ENCODE measurements at places on chromosomes 5 and 9.

DNA sequence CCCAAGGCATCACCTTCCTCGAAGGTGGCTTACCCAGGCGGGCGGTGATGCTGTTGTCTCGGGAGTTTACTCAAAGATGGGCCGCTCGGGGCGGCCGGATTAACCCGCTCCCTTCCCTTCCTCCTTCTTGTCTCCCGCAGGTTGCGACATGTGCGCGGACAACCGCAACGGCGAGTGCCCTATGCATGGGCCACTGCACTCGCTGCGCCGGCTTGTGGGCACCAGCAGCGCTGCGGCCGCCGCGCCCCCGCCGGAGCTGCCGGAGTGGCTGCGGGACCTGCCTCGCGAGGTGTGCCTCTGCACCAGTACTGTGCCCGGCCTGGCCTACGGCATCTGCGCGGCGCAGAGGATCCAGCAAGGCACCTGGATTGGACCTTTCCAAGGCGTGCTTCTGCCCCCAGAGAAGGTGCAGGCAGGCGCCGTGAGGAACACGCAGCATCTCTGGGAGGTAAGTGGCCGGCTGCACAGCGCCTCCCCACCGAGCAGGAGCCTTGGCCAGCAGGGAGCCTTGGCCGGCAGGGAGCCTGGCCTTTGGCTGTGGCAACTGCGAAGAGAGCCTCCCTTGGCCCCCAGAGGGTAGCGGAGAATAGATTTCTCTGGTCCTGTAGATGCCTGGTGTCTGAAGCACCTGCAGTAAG is 10.6 kb downstream of the PRDM6 start:
- DNase-seq: no peak

GRCh38 chr5:55176176-55176818 is 3.3 kb upstream of the CDC20B start:
- DNase-seq: no peak

DNA sequence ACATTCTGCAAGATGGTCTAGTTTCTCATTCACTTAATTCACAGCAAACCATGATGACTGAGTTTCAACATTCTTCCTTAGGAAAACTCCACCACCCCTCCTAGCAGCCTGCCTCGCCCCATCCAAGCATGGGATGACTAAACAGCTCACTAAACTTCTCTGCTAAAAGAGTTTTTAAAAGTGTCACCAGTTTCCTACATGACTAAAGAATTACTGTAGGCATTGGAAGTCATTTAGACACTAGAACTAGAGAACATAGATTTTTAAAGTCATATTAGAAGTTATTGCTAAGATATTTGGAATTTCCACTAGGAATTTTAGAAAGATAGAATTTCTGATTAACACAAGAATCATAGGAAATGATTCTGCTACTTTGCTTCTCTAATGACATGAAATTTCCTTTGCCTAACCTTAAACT is 5.5 kb upstream of the ESM1 start:
- DNase-seq: no peak

GRCh38 chr9:15349892-15350761 is 43.1 kb upstream of the TTC39B start:
- DNase-seq: no peak

DNA sequence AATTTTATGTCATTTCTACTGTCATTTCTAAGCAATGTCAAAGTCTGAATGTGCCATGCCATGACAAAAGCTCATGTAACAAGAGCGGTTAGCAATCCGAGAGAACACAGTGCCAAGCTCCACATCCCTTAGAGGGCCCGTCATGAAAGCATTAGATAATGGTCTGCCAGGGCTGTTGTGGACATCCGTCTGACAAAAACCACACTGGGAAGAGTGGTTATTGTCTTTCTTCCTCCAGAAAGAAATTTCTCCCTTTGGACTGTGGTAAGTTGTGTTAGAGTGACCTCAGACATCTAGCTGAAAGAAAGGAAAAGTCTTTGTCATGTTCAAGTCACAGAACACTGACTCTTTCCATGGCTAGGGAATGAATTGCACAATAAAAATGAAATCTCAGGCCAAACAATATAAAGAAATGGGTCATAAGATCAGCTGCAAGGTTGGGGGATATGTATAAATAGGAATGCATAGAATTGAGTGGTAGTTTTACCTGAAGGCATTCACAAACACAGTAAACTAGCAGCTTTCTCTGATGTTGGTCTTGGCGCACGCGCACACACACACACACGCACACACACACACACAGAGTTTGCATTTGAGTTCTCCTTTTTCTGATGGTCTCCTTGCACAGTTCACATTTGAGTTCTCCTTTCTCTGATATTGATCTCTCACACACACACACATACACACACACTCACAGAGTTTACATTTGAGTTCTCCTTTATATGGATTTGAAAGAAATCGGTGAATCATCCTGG is 5.3 kb downstream of the SLC1A3 start:
- DNase-seq: no peak

DNA sequence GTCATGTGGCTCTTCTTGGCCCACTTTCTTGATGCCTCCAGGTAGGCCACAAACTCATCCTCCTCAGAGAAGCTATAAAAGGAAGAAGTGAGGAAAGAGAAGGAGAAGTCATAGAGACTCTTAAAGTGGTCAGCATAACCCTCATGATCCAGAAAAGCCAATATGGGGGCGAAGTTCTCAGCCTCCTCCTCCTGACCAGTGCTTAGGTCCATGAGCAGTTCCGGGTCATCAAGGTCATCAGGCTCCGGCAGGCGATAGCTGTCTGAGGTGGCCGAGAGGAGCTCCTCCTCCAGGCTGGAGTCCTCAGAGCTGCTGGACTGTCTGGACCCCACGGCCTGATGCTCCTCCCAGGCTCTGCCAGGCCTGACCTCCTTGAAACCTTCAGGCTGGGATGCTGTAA is 34.7 kb downstream of the SH3TC2 start:
- no peak for DNase-seq

GRCh38 chr5:110025160-110025559 is 335.4 kb downstream of the MAN2A1 start:
- DNase-seq: no peak

DNA sequence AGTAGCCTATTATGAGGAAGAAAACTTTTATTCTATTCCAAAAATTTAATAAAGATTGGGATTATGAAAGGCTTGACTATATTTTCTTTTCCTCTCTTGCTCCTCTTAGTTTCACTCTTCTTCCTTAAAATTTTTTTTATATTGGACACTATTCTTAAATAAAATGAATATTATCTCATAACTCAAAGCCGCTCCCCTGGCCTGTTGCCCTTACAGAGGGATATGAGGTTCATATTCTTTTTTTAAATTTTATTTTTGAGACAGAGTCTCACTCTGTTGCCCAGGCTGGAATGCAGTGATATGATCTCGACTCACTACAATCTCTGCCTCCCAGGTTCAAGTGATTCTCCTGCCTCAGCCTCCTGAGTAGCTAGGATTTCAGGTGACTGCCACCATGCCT is 106.8 kb upstream of the MPDZ start:
- DNase-seq: no peak

DNA sequence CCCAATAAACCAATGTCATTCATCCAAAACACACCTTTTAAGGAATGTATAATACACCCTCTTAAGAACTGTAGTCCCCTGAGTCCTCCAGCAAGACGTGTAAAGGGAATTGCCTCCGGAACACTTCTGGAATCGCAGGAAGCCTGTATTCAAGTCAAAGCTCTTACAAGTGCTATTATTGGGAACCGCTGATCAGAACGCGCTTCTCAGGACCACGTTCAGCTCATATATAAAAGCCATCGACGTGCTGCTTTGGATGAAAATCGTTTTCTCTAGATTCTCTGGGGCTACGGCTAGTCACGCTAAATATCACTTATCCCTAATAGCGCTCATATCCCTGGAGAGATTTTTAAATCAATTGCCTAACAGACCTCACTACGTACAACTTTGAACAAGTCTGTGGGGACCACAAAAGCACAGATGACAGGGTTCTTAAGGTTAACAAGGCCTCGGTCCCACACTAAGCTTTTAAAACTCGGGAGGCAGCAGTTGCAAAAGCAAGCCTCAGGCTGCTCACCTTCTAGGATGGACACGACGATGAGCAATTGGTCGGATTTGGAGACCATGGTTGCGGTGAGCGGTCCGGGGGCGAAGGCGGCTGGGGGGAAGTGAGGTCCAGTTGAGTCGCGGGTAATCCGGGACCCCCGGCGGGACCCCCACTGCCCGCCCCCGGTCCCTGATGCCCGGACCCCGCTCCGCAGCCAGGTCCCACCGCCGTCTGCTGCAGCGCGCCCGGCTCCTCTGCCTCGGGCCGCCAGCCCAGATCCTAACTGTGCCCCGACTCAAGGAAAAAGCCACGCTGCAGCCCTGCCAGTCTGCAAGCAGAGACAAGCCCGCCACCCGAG is 548 bp downstream of the CEP120 start:
- DNase-seq: peak; percentile 11

- DNase-seq: no peak
These were observed 129.3 kb upstream of the SLC44A1 start for GRCh38 chr9:105114964-105115728.

DNA sequence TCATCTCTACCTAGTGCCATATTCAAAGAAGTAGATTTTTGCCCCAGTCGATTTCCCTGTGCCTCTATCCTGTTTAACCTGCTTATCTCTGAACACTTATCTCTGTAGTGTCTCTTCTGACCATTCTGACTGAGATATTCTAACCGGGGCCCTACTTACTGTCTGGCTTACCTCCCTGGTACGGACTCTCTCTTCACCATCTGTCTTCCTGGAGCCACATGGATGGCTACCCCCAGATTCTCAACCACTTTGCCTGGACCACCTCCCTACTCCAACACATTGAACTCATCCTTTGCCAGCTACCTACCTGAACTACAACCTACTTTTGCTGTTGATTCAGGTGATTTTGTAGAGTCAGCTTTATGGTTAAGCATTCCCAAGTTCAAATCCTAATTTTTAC is 397.4 kb upstream of the SLC24A2 start:
- no peak for DNase-seq

- no peak for DNase-seq
These were observed 4.4 kb downstream of the CRB2 start for GRCh38 chr9:123360161-123361085.

DNA sequence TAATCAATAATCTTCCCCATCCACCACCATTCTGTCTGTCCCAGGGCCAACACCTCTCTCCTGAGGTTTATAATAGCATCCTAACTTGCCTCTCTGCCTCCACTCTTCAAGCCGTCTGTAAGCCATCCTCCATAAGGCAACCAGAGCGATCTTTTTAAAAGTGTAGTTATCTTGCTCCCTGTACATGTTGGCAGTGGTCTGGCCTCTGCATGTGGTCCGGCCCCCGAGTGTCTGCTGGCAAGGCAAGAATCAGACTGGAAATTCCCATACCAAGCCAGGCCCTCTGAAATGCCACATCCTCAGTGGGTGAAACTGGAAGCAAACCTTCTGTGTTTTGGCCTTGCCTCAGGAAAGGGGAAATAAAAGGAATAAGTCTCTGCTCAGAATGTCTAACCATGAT is 17.0 kb downstream of the TTLL11 start:
- no peak for DNase-seq
